Ascending aorta (tissue), 2 donors: ENCODE measurements at places on chromosomes 5 and 9.

DNA sequence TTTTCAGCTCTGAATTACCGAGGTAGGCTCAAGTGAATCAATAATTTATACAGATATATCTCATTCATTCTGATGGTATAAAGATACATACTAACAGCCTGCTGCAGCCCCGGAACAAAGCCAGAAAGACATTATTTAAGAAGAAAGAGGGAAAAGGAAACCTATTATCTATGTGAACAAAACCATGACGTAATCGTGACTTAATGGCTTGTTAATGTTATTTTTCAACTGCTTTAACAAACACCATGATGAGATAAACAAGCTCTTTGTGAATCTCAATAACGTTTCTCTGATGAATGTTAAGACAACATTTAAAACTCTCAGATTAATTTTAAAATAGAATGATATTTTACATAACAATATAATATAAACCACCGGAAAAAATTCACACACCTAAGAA, 237.1 kb downstream of the SLF1 start:
- H3K27me3 ChIP-seq: no peaks in the 10 kb centered on the region
- DNase-seq: no peak
- H3K4me3 ChIP-seq: no peak overlapping the region
- H3K27ac ChIP-seq: no peak overlapping the region
- no peaks in the 10 kb centered on the region for H3K36me3 ChIP-seq

GRCh38 chr5:22910523-22910922, 57.4 kb upstream of the CDH12 start:
- no peaks in the 10 kb centered on the region for H3K27me3 ChIP-seq
- H3K4me1 ChIP-seq: no peaks in the 10 kb centered on the region
- DNase-seq: no peak
- no peak overlapping the region for H3K4me3 ChIP-seq
- H3K27ac ChIP-seq: no peak overlapping the region

DNA sequence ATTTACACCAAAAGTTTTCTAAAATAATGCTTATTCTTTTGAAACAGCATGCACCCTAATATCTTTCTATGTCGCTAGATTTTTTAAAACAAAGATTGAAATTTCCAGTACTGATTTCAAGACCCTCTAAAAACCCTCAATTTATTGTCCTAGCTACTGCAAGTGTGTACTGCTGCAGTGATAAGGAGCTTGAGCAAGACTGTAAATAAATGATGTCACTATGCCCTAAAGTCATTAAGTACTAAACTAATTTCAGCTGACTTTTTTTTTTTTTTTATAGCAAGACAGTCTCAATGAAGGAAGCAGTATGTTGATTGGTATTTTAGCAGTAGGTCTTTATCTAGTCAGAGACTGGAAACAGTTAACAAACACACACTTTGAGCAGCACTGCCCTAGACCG, 12.2 kb upstream of the MIER3 start:
- H3K36me3 ChIP-seq: no peaks in the 10 kb centered on the region
- H3K4me1 ChIP-seq: no peaks in the 10 kb centered on the region
- no peak overlapping the region for H3K4me3 ChIP-seq
- H3K27me3 ChIP-seq: no peaks in the 10 kb centered on the region

- no peak overlapping the region for H3K4me3 ChIP-seq
- H3K27me3 ChIP-seq: no peaks in the 10 kb centered on the region
- no peaks in the 10 kb centered on the region for H3K4me1 ChIP-seq
- no peak overlapping the region for H3K27ac ChIP-seq
- H3K36me3 ChIP-seq: no peaks in the 10 kb centered on the region
Observed at GRCh38 chr9:83043597-83043996, 19.3 kb downstream of the RASEF start.

DNA sequence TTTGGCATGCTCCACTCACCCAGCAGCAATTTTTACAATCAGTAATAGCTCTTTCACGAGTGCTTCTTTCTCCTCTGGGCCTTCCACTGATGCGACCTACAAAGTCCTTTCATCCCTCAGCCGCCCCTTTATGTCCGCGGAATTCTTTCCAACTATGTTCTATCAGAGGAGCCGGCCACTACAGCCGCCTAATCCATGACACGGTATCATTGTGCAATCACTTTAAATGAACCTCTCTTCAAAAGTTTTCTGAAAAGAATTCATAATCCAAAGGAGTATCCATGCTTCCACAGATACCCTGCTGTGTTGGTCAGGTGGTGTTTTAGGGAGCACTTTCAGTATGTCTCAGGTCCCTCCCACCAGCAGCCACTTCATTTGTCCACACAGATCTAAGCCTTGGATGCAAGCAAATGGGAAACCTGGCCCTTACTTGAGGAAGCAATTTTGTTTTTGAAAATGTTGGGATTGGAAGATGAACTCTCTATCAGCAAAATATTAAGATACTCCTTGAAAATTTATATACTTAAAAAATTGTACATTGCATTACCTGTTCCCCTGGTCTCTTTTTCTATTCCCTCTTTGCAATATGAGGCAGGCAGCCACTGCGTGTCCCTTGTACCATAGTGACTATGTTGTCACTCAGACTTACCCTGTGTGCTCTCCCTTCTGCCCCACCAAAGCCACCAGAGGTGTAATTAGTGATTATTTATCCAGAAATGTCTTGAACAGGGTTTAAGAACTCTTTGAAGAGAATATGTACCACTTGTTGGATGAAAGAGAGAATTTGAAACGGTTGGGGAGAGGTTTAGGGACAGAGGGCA, 12.9 kb upstream of the MEF2C start:
- no peak for DNase-seq
- H3K4me3 ChIP-seq: no peak overlapping the region
- no peaks in the 10 kb centered on the region for H3K27me3 ChIP-seq
- no peaks in the 10 kb centered on the region for H3K36me3 ChIP-seq
- peaks cover 4% of the 10 kb centered on the region for H3K4me1 ChIP-seq

GRCh38 chr9:77710965-77711648, 63.0 kb upstream of the GNA14 start:
- H3K36me3 ChIP-seq: no peaks in the 10 kb centered on the region
- peaks cover 4% of the 10 kb centered on the region for H3K4me1 ChIP-seq
- H3K4me3 ChIP-seq: no peak overlapping the region
- no peaks in the 10 kb centered on the region for H3K27me3 ChIP-seq
- H3K27ac ChIP-seq: no peak overlapping the region
- DNase-seq: no peak

DNA sequence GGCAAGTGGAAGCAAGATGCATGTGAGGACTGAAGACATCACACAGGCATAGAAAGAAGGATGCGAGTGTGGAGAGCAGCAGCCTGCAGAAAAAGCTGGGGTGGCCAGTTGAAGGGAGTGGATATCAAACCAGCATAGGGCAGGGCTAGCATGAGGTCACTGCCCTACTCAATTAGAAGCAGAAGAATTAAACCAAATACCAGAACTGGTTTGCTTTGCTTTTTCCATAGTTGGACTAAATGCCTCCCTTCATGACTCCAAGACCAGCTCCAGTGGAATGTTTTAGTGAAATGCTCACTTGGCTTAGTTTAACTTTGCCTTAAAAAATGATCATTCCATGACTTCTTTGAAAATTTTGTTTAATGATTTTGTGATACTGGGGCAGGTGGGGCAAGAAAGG, 45.8 kb downstream of the TMEM167A start:
- H3K27me3 ChIP-seq: no peaks in the 10 kb centered on the region
- DNase-seq: no peak
- no peaks in the 10 kb centered on the region for H3K36me3 ChIP-seq
- no peak overlapping the region for H3K27ac ChIP-seq
- H3K4me3 ChIP-seq: no peak overlapping the region
- no peaks in the 10 kb centered on the region for H3K4me1 ChIP-seq
